SJSA1 (cell line): ENCODE measurements at places on chromosomes 5 and 9.

DNA sequence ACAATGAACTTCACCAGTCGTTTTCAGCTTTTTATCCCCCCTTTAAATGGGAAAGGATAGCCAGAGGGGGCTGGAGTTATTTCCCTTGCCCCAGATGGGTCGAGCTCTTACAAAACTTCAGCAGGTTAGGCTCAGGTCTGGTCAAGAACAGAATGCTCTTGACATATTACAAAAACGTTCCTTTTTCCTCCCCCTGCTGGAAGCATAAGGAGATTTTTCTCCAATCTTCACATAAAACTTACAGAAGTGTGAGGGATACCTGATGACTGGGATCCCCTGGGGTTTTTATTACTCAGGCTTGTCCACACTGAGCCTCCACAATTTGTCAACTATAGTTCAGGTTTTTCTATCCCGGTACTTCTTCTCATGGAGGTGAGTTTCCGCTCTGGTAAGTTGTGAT, 60.8 kb downstream of the CSF2 start:
- DNase-seq, result peak; percentile 28

DNA sequence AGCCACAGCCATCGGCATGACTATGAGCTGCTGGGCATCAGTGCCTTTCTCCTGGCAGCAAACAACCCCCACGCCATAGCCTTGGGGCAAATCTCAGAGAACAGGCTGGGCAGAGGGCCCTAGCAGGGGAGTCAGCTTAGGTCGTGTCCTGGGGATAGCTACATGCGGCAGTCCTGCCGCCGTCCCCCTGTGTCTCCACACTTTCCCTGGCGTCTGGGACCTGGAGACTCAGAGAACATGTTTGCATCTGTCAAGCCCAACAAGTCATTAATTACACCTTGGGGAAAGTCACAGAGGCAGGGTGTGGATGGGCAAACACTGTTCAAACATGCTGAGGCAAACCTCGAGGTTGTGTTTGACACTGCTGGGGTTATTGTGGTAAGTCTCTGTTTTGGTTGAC, 123.6 kb downstream of the C5orf15 start:
- no peak for DNase-seq

DNA sequence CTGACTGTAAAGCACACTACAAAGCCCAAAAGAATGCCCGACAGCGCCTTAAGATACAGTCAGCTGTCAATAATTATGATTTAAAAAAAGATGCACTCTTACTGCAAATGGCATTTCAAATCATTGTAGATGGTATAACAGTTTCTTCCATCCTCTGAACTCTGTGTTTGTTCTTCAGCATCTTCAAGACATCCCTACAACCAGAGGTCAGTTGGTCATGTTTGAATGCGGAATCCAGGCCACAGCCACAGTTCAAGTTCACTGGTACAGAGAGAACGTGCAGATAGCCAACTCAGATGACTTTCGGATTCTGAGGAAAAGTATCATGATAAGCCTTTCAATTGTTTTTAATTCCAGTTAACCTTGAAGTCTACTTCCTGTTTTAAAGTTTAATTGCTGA, 8.7 kb upstream of the MYOT start:
- DNase-seq, result no peak

DNA sequence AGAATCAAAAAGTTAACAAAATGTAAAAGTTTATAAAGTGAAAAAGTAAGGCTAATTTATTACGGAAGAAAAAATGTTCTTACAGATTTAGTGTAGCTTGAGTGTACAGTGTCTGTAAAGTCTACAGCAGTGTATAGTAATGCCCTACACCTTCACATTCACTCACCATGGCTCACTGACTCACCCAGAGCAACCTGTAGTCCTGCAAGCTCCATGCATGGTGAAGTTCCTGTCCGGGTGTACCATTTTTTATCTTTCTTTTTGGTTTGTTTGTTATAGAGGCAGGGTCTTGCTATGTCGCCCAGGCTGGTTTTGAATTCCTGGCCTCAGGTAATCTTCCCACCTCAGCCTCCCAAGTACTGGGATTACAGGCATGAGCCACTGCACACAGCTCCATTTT, 93.6 kb downstream of the MED27 start:
- no peak for DNase-seq

DNA sequence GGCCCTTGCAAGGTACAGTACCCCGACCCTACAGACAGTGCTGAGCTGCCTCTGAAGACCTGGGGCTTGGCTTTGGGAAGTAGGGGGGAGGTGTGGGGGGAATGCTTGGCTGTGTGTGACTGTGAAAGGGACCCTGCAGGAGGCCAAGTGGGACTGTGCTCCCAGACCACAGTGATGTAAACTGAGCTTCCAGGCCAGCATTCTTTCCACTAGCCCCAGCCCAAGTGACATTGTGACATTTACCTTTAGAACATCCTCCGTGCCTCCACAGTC, 31.2 kb downstream of the HMCN2 start:
- no peak for DNase-seq

DNA sequence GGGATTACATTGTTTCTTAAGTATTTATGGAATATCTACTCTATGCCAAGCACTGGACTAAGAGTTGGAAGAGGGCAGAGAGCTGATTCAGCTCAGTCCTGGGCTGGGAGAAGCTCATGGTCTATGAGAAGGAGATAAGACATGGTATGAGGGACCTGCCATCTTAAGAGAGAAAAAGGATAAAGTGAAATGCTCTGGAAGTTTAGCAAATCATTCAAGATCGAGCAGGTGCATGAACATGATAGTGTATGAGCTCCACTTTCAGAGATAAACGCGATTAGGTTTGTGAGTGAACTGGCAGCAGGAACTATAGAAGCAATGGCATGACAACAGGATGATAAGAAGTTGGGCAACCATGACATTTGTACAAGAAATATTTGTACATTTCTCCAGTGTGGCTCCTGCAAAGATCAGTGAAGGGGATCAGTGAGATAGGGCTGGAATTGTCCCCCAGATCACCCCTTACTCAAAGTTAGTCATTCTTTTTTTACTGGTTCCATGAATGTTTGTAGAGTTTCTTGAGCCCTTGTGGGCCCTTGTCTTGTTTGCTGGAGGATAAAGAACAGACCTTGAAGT, 26.6 kb upstream of the CCDC180 start:
- no peak for DNase-seq

GRCh38 chr9:33166231-33167083, 679 bp downstream of the B4GALT1 start:
- peak; percentile 39 for DNase-seq

DNA sequence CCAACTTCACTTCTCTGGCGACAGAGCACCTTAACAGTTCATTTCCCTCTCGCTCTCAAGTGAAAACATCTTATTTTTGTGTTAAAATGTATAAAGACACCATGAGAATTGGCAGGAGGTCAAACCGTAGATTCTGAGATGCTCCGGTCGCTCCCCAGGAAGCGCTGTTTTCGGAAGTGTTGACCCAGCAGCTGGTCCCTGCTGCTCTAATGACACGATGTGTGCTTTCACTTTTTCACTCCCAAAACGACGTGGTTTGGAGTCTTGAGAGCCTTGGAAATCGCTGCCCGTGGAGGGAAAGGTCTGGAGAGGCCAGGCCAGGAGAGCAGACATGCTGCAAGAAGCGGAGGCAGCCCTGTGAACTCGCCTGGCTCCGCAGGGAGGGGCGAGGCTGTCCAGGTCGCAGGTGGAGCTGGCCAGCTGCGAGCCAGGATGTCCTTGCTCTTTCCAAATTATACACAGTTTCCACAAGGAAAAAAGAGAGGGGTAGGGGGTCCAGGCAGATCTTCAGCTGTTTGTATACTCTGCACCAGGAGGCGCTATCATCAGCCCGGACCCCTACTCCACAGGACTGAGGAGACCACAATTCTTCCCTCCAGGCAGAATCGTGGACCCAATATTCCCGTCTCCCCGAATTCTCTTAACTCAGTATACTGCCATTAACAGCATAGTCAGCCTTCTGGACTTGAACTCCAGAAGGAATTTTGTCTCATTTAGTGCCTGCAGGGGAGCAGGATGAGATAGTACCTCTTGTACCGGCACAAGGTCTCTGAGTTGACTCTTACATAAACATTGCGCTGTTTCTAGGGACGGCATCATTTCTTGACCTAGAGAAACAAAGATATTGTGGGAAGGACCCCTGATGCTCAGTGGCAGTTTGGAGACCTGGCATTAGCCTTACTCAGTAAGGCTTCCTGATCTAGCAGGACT, 248.6 kb upstream of the ANKRD55 start:
- peak; percentile 45 for DNase-seq

- peak; percentile 45 for DNase-seq
Observed at GRCh38 chr9:15253197-15253596, 53.8 kb downstream of the TTC39B start.
